ENCODE measurements at places on chromosomes 5 and 9. TPM values are rescaled to one million over a fixed set of nuclear protein-coding genes. Genes with fewer than 3 reads are reported as not detected.

DNA sequence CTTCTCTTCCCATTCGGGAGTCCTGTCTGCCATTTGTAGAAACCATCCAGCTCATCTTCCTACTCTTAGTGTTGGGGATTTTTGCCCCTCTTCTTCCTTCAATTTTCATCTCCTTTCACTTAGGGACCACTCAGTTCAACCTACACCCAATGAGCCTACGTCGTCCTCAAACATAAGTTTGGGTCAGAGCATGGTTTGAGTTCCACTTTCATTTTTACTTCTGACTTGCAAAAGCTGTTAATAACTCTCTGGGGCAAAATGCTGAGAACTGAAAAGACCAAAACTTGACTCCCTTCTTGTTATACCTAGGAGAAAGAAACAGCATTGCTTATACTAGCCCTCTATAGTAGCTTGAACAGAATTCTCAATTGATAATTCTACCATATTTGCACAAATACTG is 381.5 kb upstream of the MPDZ start:
- no peak for DNase-seq

DNA sequence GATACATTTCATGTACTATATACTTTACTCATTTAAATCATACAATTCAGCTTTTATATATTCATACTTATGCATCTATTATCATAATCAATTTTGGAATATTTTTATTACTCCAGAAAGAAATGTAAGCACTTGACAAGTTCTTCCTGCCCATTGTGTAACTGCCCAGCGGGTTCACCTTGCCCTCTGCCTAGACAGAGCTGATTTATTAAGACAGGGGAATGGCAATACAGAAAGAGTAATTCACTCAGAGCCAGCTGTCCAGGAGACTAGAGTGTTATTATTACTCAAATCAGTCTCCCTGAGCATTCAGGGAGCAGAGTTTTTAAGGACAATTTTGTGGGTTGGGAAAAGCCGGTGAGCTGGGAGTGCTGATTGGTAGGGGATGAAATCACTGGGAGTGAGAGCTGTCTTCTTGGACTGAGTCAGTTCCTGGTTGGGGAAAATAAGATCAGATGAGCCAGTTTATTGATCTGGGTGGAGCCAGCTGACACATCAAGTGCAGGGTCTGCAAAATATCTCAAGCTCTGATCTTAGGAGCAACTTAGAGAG is 16.1 kb upstream of the SPIN1 start:
- DNase-seq = no peak

- DNase-seq = no peak
Measured at GRCh38 chr9:630817-631216, 210.7 kb upstream of the DMRT1 start.

DNA sequence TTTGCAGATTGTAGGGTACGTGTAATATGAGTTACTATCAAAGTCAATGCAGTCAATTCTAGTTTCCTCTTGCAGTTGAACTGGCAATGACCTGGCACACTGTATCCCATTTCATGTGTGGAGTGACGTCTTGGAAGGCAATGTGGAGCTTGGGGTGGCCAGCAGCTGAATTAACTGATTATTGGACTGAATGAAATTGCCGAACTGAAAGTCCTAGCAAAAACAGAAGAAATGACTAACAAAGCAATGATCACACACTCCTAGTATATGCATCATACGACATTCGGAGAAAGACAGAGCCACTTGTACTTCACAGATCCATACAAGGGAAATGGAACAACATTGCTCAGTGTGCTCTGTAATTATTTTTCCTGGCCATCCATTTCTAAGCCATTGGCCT is 259.1 kb upstream of the DAPK1 start:
- no peak for DNase-seq

DNA sequence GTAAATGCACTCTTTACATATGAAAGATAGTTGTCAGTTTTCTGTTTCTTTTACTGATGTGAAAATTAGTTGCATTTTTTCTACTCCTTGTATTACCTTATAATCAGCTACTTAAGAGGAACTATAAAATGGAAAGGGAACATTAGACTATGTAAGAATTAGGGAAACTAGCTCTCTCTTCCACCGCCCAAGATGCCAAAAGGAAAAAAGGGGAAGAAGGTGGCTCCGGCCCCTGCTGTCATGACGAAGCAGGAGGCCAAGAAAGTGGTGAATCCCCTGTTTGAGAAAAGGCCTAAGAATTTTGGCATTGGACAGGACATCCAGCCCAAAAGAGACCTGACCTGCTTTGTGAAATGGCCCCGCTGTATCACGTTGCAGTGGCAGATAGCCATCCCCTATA is 15.2 kb upstream of the HOMER1 start:
- no peak for DNase-seq

DNA sequence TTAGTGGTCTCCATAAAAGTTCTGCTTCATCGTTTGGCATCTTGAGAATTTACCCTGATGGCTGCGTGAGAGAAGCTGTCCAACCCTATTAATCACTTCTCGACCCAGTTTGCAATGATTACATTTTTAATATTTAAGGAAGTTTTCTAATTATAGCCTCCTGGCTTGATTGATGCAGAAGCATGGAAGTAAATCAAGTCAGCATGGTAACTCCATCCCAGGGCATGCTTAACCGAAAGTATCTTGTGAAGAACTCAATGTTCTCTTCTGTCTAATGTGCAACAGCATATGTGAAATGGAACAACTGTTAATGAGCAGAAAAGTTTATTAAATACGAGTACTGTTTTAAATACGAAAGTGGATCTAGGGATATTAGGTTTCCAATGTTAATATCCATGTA is 278.9 kb upstream of the CD180 start:
- no peak for DNase-seq

- no peak for DNase-seq
Measured at GRCh38 chr5:137496919-137497318, 2.2 kb downstream of the SPOCK1 start.

DNA sequence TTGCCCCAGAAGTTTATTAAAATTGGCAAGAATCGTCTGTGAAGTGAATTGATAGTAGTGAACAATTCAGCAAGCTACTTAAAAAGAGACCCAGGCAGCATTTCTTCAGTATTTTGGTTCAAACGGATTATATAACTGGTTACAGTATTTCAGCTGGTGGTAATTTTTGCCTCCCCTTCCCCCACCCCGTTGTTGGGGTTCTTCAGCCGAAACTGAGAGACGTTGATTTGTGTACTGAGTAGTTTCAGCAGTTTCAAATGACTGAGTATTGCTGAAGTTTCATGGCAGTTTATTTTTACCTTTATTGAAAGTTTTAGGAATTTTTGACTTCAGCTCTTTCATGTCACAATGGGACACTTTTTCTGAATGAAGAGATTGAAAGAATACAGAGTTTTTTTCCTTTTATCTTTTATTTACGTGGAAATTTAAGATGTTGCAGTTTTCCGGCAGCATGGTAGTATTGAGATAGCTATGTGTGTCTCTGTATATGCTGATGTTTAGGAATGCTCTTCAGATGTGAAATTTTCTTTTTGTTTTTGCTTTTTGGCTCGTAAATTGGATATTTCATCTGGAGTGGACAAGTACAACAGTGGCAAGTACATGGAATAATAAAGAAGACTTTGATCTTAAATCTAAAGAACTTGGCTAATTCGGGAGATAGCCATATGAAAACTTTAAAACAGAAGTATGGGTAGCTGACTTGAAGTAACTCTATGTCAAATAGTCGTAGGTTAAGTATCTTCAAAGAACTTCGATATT is 1.9 kb downstream of the GPBP1 start:
- DNase-seq = peak; percentile 86

DNA sequence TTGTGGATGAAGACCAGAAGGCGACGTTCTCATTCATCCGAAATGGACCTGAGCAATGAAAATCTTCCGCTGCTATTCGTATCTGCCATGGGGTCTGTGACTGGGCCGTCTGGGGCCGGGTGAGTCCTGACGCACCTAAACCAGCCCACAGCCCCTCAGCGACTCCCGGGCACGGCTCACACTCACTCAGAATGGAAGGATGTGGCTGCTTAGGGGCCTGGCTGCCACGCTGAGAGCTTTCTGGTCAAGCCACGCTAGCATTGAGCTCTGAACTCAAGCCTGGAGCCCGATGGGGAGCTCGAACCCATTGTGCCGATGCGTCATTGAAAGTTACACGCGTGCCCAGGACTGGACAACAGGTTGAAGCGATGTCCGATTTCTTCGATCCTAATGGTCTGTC is 97.8 kb downstream of the MRPL36 start:
- no peak for DNase-seq

DNA sequence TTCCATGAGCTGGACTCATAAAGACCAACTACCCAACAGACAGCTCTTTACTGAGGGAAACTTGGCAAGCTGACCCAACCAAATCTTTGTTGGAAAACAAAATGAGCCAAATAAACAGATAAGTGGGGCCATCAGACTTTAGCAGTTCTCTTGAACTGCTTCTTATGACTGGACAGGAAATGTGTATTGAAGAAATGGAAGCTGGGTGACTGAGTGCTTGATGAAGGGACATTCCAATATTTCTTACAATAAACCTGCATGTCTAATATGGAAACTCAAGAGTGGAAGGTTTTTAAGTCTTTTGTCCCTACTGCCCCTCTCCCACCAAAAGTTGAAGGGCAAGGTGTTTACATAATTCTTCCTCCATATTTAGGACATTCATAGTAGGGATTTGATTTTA is 218.8 kb upstream of the NR4A3 start:
- DNase-seq = no peak

GRCh38 chr5:58905944-58906343 is 323.1 kb downstream of the RAB3C start:
- DNase-seq = no peak

Gene CCNI2
- 42.7 TPM for total RNA-seq

Gene RCL1
- total RNA-seq = 44.1 TPM

Gene EIF4EBP3
- total RNA-seq = 13.8 TPM

Gene TNFSF15
- total RNA-seq = 1.5 TPM

Gene NUDT12
- 2.4 TPM for total RNA-seq

All from activated CD4-positive, alpha-beta T cell treated with anti-CD3 and anti-CD28 coated beads, Interleukin-2, amount 10 ng/mL, durations not matched to agents 24 days and 14 days (primary cell).